ENCODE measurements at places on chromosomes 3 and 15.

GRCh38 chr3:31615071-31615875, 82.5 kb downstream of the STT3B start:
- no peak for DNase-seq

DNA sequence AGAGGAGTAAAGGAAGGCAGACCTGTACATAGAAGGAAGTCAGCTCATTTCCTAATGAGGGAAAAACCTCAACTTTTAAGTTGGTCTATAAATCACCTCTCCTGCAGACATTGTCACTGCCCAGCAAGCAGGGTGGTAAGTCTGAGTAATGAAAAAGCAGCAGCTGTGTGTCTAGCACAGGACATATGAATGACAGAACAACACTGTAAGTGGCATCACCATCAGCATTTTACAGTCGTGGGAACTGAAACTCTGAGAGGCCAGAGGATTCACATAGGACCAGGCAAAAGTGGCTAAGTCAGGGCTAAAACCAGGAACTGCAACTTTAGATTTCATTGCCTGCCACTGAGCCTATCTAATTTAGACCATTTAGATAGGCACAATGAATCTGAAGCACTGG, 235.6 kb downstream of the CLSTN2 start:
- DNase-seq: no peak

DNA sequence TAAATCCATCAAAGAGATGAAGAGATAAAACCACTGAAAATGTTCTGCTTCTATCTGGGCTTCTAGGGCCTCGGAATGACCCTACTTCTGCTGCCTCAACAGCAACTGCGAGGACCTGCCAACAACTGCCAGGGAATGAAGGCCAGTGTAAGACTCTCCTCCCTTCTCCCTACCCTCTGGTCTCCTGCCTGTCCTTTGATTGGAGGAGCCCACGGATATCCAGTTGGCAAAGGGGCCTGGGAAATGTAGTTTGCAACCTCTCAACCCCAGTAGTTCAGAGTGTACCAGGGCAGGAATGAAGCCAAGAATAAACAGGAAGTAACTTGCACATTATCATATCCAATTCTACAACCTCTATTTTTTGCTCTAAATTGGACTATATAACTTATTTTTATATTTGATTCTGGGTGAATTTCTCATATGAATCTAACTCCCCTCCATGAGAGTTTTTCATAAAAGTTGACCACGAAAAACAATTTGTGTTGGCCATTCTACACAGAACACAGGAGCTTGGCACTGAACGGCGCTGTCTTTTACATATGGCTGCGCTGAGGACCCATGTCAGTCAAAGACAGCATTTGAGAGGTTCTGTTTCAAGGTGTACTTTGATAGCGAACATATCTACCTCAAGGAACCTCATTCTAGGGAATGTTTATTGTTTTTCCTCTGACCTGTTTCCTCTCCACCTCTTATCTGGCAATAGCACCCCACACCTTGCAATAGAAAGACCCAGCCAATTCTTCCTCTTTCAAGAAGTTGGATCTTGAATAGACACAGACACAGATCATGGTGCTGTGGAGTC, 91.1 kb upstream of the RNF7 start:
- no peak for DNase-seq

DNA sequence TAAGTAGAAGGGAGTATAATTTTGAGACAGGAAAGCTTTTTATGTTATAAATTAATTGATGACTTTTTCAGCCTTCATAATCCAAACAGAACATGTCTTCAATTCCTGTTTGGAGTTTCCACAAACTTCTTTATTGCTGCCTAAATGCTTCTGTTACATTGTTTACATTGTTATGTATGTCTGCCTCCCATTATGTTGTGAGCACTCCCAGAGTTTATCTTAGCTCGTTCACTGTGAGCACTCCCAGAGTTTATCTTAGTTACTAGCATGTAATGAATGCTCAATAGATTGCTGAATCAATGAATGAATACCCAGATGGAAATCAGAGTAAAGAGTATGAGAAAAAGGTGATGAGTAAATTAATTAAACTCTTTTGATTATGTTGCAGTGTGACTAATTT, 1178.0 kb downstream of the ROBO1 start:
- no peak for DNase-seq

GRCh38 chr15:89792106-89792805, 16.1 kb downstream of the MESP2 start:
- no peak for DNase-seq

DNA sequence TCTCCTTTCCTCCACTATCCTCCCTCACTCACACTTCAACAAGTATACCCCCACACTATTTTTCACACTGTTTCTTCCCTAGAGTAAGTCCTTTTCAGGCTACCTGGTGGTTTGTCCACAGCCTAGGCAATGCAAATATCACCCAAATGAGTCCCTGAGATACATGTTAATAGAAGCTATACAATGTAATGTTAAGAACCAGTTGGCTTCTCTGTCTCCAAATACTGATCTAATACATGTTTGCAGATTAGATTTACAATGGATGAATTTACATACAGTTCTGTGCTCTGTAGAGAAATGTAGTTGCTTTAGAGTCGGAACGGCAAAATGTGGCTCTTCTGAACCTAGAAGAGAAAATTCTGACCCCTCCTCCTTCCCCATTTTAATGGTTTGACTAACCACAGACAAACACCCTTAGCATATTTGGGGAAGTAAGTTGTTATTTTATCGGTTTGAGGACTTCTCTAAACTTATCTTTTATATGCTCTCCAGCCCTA, 63.6 kb upstream of the MBNL1 start:
- DNase-seq: no peak

DNA sequence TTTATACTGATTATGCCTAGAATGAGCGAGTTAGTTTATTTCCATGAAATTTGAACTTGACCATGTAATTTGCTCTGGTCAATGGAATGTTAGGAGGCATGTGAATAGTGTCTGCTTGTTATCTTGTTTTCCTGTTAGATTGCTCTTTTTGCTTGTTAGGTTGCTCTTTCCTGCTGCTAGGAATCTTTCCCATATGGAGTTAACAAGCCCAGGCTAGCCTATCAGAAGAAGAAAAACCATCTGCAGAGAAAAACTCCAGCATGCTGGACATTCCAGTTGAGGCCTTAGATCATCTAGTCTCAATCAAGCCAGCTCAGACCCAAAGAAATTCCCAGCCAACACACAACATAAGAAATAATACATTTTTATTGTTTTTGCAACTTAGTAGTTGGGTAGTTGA, 470.2 kb upstream of the AGTR1 start:
- no peak for DNase-seq

DNA sequence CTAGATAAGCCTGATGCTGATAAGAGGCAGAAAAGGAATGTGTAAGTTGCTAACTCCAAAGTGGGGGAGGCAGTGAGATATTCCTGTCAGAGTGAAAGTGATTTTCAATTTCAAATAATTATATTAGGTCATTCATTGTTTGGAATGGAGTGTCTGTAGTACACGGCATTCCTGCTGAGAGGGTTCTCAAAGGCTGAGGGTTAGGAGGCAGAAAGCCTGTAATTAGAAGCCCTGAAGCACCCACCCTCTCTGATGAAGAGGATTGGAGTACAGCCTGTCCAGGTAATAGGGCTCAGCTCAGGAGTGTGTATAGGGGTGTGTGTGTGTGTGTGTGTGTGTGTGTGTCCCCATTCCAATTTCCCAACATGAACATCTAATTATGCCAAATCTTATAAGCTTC, 486.8 kb downstream of the MAGI1 start:
- DNase-seq: no peak

DNA sequence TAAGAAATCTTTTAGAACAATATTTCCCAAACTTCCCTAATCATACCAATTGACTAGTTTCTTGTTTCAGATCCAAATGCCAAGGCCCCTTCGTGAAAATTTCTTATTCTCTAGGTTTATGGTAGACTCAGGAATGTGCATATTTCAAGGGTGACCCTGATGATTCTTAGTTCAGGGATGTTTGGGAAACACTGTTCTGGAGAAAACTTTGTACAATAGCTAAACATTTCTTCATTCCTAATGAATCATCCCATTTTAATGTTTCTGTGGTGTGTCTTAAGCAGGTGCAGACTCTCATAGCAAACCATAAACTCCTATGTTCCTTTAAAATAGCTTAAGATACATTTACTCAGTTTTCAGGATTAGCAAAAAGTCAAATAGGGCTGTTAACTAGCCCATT, 314.5 kb downstream of the TIGIT start:
- DNase-seq: no peak

Measured in stimulated activated CD4-positive, alpha-beta T cell treated with anti-CD3 and anti-CD28 coated beads, Interleukin-12 subunit alpha, Interleukin-12 subunit beta, amount 100 ng/mL, for 24 hours (primary cell).